ENCODE measurements at places on chromosomes 6 and 20. TPM values are rescaled to one million over a fixed set of nuclear protein-coding genes. Genes with fewer than 3 reads are reported as not detected.

The MAS1 gene
- not detected for total RNA-seq

The SGK2 gene
- not detected for total RNA-seq

The CPXM1 gene
- total RNA-seq = 0.19 TPM

The SYNJ2 gene
- total RNA-seq = 57.5 TPM

The CLIC5 gene
- 0.19 TPM for total RNA-seq

The TIAM2 gene
- 9.7 TPM for total RNA-seq

The TCP11 gene
- total RNA-seq = not detected

The GMPR gene
- total RNA-seq = 17.6 TPM

The EGFL8 gene
- 0.96 TPM for total RNA-seq

The EIF6 gene
- 140 TPM for total RNA-seq

The CDH26 gene
- total RNA-seq = not detected

The HLA-DQB2 gene
- not detected for total RNA-seq

The CCN6 gene
- not detected for total RNA-seq

The LY6G6F gene
- not detected for total RNA-seq

The PTP4A1 gene
- total RNA-seq = 35.8 TPM

The MYO6 gene
- total RNA-seq = 36.1 TPM
